ENCODE measurements at places on chromosomes 4 and X.

DNA sequence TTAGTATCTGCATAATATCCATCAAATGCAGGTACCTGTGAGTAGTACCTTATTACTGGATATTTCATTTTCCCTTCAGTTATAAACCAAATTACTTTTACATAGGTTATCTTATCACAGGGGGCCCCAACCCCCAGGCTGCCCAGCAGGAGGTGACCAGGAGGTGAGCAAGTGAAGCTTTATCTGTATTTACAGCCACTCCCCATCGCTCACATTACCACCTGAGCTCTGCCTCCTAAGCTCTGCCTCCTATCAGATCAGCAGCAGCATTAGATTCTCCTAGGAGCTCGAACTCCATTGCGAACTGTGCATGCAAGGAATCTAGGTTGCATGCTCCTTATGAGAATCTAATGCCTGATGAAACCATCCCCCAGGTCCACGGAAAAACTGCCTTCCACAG is 6.3 kb downstream of the PRSS12 start:
- no peak for DNase-seq

GRCh38 chr4:81355136-81355535 is 116.6 kb downstream of the RASGEF1B start:
- no peak for DNase-seq

GRCh38 chr4:134627366-134627765 is 425.8 kb upstream of the PABPC4L start:
- DNase-seq, result no peak

GRCh38 chrX:37759878-37760418 is 19.9 kb upstream of the CYBB start:
- DNase-seq, result no peak

DNA sequence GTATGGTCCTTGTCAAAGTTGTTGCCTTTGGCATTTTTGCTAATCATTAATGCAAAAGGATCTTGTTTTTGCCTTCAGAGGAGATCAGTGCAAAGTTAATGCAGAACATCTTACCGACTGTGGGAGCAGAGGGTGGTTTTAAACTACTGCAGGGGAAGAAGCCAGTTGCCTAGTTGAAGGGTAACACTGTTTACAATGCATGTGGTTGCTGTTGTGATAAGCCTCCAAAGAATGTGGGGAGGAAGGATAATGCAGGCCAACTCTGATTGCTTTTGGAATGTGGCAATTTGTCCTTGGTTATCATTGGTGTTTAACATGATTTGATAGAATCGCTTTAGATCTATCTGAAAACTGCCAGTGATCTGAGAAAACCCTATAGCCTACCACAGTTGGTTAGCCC is 204.3 kb upstream of the TLL1 start:
- DNase-seq, result no peak

All from right renal pelvis (tissue), 4 donors.